Choroid plexus epithelial cell (primary cell): ENCODE measurements at places on chromosomes 4 and X.

GRCh38 chr4:28621591-28621990, 1761.0 kb downstream of the STIM2 start:
- no peak for DNase-seq

DNA sequence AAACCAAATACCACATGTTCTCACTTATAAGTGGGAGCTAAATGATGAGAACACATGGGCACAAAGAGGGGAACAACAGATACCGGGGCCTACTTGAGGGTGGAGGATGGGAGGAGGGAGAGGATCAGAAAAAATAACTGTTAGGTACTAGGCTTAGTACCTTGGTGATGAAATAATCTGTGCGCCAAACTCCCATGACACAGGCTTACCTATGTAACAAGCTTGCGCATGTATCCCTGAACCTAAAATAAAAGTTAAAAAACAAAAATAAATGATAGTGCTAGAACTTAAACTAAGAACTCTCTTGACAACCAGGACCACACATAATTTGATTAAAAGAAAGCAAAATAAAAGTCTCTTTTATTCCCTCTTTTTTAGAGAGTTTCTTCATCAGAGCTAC, 150.6 kb downstream of the CHIC2 start:
- no peak for DNase-seq

- DNase-seq, result peak; percentile 34
Observed at GRCh38 chr4:109721033-109721432, 8.8 kb downstream of the PLA2G12A start.

- no peak for DNase-seq
Observed at GRCh38 chr4:95118497-95118896, 360.7 kb downstream of the BMPR1B start.

GRCh38 chr4:37737466-37737865, 51.3 kb upstream of the RELL1 start:
- DNase-seq, result peak; percentile 61

DNA sequence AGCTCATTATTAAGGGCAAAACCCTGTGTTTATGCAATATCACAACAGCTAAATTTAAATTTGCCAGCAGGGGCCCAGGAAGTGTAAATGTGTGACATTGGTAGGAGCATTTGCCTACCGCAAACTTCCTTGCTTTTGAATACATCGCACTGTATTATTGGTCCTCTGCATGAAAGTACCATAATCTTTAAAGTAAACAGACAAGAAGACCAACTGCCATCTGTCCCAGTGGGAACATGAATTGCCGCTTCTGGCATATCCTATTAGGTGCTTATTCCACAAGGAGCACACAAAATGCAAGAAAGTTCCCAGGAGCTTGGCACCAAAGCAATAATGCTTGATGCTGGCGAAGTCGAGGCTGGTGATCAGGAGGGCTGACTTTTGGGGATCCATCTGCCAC, 51.3 kb downstream of the SOD3 start:
- no peak for DNase-seq

DNA sequence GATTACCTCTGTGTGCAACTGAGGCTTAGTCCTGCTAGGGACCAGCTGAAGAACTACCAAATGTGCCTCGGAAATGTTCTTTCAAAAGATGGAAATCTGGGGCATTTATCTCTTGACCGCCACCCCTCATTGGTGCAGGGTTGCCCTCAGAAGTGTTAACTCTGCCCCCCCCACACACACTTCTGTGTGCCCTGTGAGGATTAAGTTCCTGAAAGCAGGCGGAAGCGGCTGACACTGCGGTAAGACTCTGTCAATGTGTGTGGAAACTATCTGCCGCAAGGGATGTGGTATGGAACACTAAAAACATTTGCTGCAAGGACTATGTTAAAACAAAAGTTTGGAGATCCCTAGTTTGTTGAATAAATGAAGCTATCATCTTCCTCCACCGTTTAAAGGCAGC, 106.9 kb upstream of the NDP start:
- no peak for DNase-seq

GRCh38 chr4:96936886-96937285, 1097.0 kb downstream of the PDHA2 start:
- no peak for DNase-seq

DNA sequence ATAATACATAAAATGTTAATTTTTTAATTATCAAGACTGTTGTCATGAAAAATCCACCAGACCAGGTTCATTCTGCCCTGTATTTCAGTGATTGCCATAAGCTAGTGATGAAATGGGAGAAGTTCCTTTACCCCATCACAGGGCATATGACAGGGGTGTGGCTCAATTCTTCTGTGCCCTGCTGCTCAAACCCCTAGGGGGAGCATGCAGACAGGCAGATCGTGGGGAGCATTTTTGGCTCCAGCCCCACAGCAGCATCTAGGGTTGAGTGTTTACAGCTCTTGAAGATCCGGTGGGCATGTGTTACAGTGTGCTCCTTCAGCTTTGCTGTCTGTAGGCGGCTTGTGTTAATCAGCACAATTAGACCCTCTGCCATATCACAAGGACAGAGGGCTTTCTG, 700.7 kb downstream of the PCDH18 start:
- no peak for DNase-seq

DNA sequence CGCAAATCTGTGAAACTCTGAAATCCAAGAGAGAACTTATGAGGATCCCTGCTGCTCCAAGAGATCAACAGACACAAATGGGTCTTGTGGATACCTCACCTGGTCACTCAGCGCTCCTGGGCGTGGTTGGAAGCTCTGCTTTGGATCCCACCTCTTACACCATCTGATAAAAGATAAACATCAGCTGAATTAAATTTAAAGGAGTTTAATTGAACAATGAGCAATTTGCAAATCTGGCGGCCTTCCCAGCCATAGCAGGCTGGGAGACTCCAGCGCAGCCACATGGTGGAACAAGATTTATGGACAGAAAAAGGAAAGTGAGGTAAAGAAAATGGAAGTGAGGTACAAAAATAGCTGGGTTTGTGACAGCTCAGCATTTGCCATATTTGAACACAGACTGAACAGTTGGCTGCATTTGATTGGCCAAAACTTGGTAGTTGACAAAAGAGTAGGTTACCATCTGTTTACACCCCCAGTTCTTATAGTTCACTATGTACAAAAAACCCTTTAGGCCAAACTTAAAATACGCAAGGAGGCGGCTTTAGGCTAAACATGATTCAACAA, 437.3 kb upstream of the NDST3 start:
- no peak for DNase-seq

DNA sequence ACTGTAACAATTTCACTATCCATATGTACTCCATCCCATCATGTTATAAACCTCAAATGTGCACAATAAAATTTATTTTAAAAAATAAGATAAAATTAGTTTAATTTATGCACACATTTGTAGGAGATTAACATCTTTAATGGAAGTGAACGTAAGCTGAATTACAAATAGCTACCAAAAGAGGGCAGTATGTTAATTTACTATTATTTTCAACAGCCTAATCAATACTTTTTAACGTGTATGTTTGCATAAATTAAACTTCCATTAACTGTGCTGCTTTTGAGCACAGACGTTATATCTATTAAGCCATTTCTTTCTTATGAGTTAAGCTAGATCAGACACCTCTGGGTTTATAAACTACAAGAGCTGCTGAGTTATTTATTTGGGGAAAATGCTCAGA, 56.5 kb upstream of the PHKA2 start:
- DNase-seq, result no peak

GRCh38 chrX:17529151-17529745, 154.2 kb downstream of the NHS start:
- no peak for DNase-seq

DNA sequence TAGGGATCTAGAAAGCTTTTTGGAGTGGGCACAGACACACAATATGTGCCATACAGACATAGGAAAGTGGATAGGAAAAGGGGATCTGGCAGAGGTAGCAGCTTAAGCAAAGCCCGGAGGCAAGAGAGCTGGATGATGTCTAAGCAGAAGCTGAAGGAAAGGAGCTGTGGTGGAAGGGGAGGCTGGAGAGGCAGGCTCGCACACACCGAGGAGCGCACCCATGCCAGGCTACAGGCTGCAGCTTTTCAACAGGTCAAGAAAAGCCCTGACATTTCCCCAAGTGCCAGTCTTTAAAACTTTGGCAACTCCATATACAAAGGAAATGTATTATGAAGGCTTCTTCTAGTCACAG, 67.4 kb downstream of the SOWAHB start:
- no peak for DNase-seq

DNA sequence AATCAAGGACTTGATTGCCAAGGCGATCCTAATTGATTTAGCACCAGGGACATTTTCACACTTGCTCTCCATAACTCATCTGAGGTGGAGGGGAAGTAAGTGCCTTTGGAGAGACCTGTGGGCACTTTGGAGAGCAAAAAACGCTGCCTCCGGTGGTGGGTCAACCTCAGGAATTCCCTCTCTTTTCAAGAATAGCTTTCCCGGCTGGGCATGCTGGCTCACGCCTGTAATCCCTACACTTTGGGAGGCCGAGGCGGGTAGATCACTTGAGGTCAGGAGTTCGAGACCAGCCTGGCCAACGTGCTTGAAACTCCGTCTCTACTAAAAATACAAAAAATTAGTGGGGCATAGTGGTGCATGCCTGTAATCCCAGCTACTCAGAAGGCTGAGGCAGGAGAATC, 49.2 kb downstream of the PRPS1 start:
- peak; percentile 52 for DNase-seq

DNA sequence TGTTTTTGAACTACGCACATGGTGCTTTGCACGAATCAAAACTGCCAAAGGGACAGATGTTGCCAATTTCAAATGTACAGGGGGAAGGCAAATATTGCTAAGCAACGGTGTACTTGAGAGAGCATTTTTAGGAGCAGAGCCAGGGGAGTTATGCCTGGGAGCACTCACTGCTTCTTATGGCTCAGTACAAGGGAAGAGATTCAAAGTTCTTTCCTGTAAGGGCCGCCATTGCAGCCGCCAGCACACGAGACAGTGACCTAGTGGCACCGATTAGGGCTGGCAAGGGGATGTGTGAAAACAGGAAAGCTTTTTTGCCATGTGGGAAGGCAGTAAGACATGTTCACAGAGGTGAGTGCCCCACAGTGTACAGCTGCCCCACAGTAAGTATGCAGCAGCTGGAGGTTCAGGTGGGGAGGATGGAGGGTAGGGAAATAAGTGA, 133.8 kb downstream of the AFF1 start:
- peak; percentile 35 for DNase-seq

- DNase-seq, result no peak
Observed at GRCh38 chrX:12292996-12293765, 154.9 kb downstream of the FRMPD4 start.

DNA sequence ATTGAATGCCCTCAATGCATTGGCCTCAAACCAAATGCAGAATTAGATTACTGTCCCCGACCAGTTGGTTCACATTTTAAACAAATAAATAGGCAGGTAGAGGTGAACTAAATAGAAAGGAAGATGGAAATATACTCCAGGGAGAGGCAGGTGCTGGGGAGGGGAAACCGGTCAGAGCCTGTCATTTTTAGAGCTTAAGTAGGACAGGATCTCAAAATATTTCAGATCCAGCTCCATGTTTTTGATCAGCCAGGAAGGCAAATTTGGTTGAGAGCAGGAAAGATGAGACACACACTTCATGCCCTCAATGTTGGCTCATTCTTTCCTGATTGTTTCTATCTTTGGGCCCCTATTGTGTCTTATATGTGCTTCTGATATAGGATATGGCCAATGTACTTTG, 206.7 kb downstream of the SHROOM3 start:
- DNase-seq, result no peak

DNA sequence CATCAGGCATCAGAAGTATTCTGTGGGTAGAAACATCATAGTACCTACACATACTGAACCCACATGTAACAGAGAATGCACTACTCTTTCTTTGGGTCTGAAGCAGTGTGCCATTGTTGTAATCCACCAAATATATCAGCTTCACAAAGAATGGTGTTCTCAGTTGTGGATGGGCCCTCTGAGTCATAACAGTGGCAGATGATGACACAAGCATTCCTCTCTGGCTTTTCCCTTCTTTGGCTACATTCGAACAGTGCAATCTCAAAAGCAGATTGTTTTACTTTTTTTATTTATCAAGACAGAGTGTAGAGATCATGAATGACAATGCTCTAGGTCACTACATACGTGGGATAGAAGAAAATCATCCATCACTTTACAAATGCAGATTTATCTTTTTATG, 247.2 kb upstream of the EPHA5 start:
- DNase-seq, result peak; percentile 54

GRCh38 chr4:5365071-5366008, 314.1 kb downstream of the STK32B start:
- peak; percentile 49 for DNase-seq

DNA sequence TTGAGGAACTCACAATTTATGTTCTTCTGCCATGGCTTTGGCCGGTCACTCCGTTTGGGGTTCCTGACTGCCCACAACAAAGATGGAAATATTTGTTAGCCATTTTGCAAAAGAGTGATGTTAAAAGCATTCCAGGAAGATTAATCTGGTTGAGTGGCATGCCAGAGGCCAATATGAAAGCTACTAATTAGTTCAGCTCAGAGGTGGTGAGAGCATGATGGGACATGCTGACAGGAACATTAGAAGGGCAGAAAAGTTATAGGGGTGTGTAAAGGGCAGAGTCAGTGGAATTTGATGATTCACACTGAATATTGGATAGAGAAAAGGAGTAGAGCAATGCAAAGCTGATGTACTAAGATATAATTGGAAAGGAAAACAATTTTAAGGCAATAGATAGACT, 94.4 kb downstream of the TLL1 start:
- DNase-seq, result no peak

- DNase-seq, result no peak
Observed at GRCh38 chr4:114562176-114562904, 36.3 kb upstream of the UGT8 start.

- DNase-seq, result no peak
Observed at GRCh38 chrX:38571058-38571457, 9.7 kb downstream of the TSPAN7 start.

GRCh38 chr4:127559981-127560380, 72.8 kb upstream of the INTU start:
- no peak for DNase-seq

- DNase-seq, result no peak
Observed at GRCh38 chr4:77833126-77833724, 14.1 kb upstream of the CNOT6L start.

DNA sequence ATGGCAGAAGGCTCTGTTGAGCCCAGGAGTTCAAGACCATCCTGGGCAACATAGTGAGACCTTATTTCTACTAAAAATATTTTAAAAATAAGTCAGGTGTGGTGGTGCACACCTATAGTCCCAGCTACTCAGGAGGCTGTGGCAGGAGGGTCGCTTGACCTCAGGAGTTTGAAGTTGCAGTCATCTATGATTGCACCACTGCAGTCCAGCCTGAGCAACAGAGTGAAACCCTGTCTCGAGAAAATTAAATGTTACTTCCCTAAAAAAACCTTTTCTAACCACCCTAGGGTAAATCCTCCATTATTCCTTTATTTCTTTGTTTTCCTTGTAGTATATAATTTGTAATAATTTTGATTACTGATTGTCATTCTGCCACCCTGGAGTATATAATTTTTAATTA, 7.9 kb downstream of the FAM200B start:
- DNase-seq, result peak; percentile 56

- no peak for DNase-seq
Observed at GRCh38 chrX:9466124-9466495, 1.3 kb downstream of the TBL1X start.

- DNase-seq, result no peak
Observed at GRCh38 chr4:183377491-183377890, 55.3 kb upstream of the CLDN24 start.

GRCh38 chrX:47796433-47796906, 40.2 kb upstream of the ZNF81 start:
- peak; percentile 70 for DNase-seq
